Stimulated activated CD4-positive, alpha-beta T cell treated with anti-CD3 and anti-CD28 coated beads, Interleukin-1b, Interleukin-23, amount 100 ng/mL, for 48 hours (primary cell): ENCODE measurements at places on chromosomes 7 and 10.

GRCh38 chr10:63206997-63207811, 74.1 kb downstream of the NRBF2 start:
- DNase-seq, result no peak

DNA sequence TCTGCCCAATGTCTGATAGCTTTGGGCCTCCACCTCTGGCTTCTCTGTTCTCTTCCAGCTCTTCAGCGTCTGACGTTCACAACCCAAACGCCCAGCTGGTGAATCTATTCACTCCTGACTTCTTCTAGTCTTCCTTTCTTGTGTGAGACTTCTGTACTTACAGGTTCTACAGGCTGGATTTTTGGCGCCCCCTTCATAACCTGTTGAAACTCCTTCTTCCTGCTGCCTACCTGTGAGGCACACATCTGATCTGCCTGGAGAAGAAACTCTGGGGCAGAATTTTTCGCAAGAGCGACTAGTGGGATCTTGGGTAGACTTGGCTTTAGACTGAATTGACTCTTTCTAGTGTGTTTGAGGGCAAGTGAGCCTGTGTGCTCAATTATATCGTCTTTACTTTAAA, 249.3 kb downstream of the REEP3 start:
- DNase-seq, result no peak

DNA sequence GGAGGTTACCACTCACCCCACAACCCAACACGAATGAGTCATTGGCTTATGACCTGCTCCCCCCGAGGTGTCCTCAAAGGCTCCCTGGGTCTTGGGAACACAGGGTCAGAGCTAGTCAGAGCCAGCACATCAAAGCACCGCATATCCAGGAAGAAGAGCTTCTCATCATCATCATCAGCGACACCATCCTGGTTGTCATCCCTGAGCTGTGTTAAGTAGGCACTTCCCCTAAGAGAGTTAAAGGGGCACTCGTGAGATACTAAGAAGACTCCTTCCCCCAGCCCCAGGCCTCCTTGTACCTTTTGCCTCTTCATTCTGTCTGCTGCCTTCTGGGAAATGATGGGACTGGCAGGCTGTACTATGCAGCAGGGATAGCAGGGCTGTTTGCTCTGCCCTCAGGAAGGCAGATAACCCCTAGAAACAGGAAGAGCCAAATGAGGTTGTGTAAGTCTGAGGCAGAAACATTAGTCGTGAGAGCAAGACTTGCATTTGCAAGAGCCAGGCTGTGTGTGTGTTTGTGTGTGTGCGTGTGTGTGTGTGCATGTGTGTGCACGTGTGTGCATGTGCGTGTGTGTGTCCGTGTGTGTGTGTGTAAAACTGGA, 11.1 kb upstream of the CPA1 start:
- DNase-seq, result peak; percentile 22

DNA sequence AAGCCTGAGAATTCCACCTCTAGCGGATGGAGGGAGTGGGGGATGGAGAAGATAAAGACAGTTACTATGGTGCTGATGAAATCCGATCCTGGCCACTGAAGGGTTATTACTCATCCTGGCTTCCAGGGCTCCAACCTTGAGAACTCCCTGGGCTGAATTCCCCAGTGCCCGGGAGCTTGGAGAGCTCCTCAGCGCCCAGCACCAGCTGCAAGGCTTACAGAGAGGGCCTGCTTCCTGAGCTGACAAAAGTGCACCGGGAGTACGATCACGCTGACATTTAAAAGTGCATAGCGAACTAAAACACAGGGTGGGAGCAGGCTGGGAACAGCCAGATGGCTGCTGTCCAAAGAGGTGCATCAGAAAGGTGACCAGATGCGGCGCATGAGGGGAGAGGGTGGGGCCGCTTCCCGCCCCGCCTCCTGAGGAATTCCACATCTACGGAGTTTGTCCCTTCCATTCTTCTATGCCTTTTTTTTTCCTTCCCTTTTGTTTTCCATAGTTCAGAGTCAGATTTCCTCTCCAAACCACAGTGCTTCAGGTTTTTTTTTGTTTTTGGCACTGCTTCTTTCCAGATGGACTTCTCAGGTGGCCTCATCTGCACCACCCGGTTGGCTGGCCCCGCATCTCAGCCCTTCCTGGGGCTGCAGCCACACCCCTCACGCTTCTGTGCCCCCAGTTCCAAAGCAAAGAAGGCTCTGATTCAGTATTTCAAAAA, 62.4 kb upstream of the MKRN1 start:
- DNase-seq, result no peak

- no peak for DNase-seq
Observed at GRCh38 chr7:108529341-108529740, 3.4 kb upstream of the PNPLA8 start.

- DNase-seq, result no peak
Observed at GRCh38 chr7:105688617-105689016, 107.3 kb upstream of the EFCAB10 start.

GRCh38 chr7:990352-990932, 7.5 kb downstream of the CYP2W1 start:
- no peak for DNase-seq

GRCh38 chr10:107741971-107742370, 577.5 kb upstream of the SORCS1 start:
- DNase-seq, result no peak

GRCh38 chr7:123823898-123824753, 20.8 kb upstream of the HYAL4 start:
- peak; percentile 55 for DNase-seq

DNA sequence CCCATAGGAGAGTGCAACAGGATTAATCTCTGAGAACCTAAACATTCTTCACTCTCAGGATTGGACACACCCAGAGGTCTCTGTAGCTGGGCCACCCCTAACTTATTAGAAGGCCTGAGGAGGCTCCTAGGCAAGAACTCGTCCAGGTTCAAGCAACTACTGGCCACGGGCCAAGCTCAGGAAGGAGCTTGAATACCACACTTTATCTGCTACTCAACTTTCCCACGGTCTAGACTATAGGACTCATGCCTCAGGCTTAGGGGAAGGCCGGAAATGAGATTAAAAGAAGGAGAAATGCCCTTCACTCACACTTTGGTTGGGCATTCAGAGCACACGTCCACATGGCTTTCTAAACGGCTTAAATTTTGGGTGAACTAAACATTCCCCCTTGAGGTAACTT, 142.8 kb upstream of the PHYHIPL start:
- DNase-seq, result no peak

DNA sequence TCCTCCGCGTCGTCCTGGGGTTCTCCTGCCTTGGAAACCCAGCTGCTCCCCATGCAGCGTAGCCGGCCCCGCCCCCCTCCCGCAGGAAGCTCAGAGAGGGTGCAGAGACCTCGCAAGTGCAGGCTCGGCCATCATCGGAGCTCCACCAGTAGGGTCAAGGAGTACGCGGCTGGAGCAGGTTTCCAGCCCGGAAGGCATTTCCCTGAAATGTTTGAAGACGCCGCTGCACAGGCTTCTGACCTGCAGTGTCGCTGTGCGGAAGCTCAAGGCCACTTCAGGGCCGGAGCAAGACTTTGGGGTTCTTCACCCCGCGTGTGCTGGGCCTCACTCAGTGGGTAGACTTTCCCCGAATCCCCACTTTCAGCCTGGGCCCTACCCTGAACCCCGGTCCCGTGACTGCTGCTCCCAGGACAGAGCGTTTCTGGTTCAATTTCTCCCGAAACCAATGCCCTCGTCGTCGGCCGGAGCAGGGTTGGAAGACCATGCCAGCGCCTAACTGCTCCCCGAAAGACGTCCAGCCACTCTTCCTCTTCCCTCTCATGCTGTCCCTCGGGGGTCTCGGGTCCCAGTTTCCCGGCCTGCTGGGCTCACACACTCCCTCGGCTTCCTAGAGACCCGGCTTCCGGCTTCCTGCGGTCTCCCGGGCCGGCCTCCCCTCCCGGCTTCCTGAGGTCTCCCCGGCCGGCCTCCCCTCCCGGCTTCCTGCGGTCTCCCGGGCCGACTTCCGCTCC, 52.1 kb downstream of the INSIG1 start:
- DNase-seq, result no peak

- DNase-seq, result no peak
Observed at GRCh38 chr7:87179180-87179579, 26.9 kb downstream of the DMTF1 start.
